ENCODE measurements at places on chromosomes 6 and 20. TPM values are rescaled to one million over a fixed set of nuclear protein-coding genes. Genes with fewer than 3 reads are reported as not detected.

COL9A3 gene
- 4.3 TPM for total RNA-seq

NKX2-4 gene
- total RNA-seq: not detected

PLN gene
- 47.2 TPM for total RNA-seq

MOCS1 gene
- total RNA-seq: 25.9 TPM

FOXQ1 gene
- total RNA-seq: 33.6 TPM

ISM1 gene
- total RNA-seq: 2.6 TPM

SRXN1 gene
- total RNA-seq: 17.4 TPM

BTN1A1 gene
- 0.09 TPM for total RNA-seq

BCAS1 gene
- 4.8 TPM for total RNA-seq

WFDC5 gene
- total RNA-seq: 1.0 TPM

SLC2A10 gene
- total RNA-seq: 7.1 TPM

SLC26A8 gene
- 0.22 TPM for total RNA-seq
